Stimulated activated CD4-positive, alpha-beta T cell treated with anti-CD3 and anti-CD28 coated beads, Interleukin-1b, Interleukin-23, amount 100 ng/mL, for 4 hours (primary cell): ENCODE measurements at places on chromosomes 2 and 18.

DNA sequence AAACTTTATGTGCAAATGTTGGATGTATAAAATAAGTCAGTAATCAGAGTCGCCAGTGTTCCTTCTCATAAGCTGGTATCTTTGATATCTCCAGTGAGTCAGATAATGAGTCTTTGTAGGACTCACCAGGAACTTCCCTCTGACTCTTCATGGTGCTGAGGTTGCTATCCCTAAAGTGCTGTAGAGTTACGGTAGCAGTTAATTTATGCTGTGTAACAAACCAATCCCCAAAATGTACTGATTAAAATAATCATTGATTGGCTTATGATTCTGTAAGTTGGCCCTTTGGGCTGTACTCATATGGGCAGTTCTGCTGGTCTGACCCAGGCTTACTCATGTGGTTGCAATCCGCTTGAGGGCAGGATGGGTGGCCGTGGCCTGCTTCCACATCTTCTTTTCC is 43.8 kb downstream of the MAIP1 start:
- DNase-seq, result no peak

- DNase-seq, result no peak
These were observed 102.6 kb upstream of the ITGA4 start for GRCh38 chr2:181354626-181355025.

DNA sequence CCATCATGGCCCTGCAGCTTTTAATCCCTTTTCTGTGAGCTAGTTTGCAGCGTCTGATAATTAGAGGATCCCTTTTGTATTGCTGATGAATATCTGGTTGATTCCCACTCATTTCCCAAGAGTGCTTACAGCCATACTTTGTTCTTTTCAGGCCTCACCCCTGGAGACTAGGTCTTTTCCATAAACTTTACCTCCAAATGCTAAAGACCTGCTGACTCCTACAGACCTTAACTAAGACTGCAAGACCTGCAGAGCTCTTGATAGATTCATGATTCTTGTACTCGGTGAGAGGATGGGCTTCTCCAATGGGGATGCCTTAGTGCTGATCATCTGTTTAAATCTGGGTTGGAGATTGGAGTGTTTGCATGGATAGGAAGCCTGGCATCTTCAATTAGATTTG is 33.1 kb upstream of the DYNAP start:
- no peak for DNase-seq

- DNase-seq, result no peak
These were observed 123.0 kb downstream of the CYP26B1 start for GRCh38 chr2:72024451-72025175.

DNA sequence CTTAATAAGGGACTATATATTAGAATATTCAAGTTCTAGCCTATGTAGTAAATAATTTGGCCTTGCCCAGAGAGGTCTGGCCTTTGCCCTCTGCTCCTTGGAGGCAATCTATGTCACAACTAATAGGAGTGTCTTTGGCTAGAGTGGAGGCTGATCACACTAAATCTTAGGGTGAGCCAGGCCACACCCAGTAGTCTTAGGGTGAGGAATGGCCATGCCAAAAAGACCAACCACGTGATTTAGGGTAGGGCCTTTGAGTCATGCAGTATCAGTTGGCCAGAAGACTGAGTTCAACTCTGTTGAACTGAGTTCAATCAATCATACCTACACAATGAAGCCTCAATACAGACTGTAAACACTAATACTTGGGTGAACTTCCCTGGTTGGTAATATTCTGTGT is 26.0 kb upstream of the FLACC1 start:
- no peak for DNase-seq

DNA sequence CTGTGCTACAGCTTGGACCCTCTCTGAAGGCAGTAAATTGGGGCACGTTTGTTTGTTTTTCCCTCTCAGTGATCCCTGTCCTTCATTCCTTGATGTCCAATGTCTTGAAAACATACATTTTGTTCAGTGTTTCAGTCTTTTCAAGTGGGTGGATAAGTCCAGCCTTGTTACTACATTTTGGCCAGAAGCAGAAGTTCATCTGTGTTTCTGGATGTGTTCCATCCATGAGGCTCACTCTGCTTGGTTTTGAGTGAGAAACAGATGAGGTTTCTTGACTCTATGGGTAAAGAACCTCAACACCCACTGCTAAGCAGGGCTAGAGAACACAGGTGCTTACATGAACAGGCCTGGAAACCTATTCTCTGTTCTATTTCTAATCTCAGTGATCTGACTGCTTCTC is 74.5 kb upstream of the RFX8 start:
- no peak for DNase-seq

DNA sequence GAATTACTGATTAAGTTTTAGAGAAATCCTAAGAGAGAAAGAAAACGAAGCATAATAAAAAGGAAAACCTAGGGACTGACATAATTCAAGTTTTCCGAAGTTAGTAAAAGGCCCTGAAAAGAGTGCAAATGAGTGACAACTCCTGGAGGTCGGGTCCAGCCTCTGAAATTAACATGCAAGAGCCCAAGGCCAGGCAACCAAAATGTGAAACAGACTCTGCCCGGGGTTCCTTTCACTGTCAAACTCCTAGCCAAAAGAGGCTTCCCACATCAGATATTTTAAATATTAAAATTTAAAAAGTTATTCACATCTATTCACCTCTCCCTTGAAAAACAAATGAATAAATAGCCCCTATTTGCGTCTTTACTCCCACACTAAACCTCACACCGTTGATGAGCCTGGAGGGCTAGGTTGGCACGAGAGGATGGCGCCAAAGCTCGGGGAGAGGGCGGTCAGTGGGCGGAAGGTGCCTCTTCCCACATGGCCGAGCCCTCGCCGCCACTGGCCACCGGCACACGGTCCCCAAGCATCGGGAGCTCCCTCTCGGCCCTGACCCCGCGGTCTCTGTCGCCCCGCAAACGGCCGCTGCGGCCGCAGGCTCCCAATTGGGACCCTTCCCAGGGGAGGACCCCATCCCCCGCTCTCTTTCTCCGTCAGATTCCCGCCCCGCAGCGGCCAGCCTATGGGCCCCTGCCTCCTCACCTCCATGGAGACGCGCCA is 630 bp downstream of the PPM1G start:
- no peak for DNase-seq

GRCh38 chr2:134287323-134287722 is 33.5 kb downstream of the MGAT5 start:
- DNase-seq, result no peak

DNA sequence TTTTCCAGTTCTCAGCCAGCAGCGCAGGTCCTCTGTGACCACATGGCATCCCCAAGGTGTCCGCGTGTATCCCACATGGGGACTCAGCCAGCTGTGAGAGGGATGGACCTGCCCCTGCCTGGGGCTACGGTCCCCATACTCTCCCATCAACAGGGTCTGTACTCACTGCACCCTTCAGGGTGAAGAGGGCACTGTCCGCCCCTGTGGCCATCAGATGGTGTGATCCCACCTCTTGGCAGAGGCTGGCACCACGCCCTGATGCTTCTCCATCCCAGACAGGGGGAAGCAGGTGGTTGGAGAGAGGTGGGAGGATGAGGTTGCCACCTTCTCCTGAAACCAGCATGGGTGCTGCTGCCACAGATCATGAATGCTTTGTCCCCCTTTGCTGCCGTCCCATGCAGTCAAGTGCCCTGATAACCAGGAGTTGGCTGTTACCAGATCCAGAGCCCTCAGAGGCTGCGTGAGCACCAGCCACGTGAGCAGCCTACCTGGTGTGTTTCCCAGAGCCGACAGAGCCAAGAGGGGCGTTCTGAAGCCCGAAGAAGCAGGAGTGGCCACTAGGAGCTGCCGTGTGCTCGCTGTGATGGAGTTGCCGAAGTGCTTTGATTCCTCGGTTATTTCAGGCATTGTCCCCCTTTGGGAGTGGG is 93.9 kb downstream of the SH3RF3 start:
- DNase-seq, result no peak

DNA sequence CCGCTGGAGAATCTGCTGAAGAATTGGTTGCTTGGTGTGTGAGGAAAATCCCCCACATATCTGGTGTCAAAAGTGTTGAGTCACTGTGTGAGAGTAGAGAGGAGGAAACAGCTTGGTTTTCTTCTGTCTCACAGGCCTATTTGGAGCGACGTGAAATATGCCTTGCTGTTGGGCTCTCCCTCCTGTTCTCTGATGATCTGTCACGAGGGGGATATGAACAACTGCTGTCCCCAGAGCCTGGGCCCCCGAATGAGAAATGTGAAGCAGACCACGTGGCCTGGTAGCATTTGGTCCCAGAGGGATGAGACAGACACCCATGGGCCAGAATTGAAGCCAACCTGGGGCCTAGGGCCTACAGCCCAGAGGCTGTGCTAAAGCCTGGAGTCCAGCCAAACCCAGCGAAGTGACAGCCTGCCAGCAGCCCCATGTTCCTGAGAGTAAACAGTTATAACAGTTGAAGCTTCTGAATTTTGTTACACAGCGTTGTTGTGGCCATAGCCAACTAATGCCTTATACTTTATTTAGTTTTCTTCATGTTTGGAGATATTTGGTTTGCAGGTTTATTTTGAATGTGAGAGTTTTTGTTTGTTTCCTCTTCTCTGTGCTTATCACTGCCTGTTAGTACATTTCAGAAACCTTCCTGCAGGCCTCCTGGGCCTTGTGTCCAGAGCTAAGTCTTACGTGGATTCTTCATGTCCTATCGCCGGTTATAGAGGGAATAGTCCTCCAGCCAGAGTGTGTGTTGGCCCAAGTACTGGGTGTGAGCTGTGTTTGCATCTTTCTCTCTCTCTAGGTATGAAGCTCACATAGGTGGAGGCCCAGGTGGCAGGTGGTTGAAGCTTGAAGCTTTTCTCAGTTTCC is 18.7 kb upstream of the COLEC12 start:
- DNase-seq, result no peak

- no peak for DNase-seq
These were observed 245.4 kb downstream of the PTPRM start for GRCh38 chr18:7812431-7813063.

DNA sequence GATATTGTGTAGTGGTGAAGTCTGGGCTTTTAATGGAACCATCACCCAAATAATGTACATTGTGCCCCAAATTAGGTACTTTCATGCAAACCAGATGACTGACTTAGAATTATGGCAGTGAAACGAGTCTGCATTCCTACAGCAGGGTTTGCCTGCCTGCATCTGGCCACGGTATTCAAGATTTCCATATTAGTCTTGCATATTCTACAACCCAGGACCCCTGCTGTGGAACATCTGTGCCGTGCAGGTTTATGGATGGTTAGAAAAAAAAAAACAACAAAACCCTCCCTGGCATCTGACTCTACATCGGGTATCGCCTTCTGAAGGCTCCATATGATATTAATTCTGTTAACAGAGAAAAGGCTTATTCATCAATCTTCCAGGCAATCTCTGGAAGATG is 394.8 kb downstream of the DCDC2C start:
- DNase-seq, result no peak

DNA sequence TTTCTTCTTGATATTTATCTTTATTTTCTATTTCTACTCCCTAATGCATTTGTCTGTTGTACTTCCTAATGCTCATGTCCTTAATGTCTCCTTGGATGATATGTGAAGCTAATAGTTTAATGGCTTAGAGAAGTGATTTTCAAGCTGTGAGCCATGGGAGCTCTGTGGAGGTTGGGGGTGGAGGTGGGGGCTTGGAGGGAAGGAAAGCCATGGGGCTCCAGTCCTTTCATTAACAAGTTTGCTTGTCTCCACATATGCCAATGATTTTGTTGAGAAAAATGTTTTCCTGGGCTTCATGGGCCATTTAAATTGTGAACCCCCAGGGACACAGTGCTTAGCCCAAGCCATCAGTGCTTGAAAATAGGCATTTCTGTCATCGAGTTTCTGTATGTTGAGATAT is 264.1 kb downstream of the SCG2 start:
- DNase-seq, result no peak

- no peak for DNase-seq
These were observed 106.7 kb downstream of the GBX2 start for GRCh38 chr2:236061497-236061896.

- no peak for DNase-seq
These were observed 157.5 kb upstream of the ID2 start for GRCh38 chr2:8524388-8524787.

DNA sequence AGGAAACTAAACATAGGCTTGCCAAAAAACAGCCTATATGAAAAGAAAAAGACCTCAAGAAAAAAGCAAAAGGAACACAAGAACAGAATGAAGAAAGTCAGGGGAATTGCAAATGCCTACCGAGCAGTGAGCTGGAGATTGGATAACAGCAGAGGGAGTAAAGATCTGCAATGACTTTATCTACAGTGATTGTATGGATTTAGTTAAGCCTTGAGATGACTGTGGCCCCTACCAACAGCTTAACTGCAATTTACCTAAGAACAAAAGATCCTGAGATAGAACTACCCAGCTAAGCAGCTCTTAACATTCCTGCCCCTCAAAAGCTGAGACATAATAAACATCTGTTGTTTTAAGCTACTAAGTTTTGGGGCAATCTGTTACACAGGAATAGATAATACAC is 20.5 kb downstream of the LNPK start:
- no peak for DNase-seq

GRCh38 chr2:159106109-159106508 is 137.7 kb downstream of the TANC1 start:
- no peak for DNase-seq

GRCh38 chr2:176865336-176865735 is 347.3 kb upstream of the HNRNPA3 start:
- DNase-seq, result no peak

GRCh38 chr2:215833531-215834162 is 179.7 kb downstream of the MREG start:
- no peak for DNase-seq

DNA sequence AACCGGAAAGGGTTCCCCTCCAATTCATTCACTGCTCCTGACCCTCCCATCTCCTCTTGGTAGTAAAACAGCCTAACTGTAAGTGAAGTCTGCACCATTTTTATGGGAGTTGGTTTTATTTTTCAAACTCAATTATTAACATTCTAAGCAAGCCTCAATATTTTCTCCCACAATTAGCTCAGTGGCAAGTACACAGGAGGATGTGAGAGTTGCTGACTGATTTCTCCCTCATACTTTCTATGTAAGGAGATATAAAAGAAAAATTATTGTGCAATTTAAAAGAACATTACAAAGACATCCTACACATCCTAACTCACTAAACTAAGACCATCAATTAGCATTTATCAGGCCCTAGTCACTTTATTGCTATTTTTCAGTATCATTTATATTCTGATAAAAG is 73.9 kb downstream of the PIAS2 start:
- no peak for DNase-seq

GRCh38 chr18:45730832-45731575 is 7.0 kb downstream of the SLC14A1 start:
- DNase-seq, result no peak
